ENCODE measurements at places on chromosomes 13 and 19.

DNA sequence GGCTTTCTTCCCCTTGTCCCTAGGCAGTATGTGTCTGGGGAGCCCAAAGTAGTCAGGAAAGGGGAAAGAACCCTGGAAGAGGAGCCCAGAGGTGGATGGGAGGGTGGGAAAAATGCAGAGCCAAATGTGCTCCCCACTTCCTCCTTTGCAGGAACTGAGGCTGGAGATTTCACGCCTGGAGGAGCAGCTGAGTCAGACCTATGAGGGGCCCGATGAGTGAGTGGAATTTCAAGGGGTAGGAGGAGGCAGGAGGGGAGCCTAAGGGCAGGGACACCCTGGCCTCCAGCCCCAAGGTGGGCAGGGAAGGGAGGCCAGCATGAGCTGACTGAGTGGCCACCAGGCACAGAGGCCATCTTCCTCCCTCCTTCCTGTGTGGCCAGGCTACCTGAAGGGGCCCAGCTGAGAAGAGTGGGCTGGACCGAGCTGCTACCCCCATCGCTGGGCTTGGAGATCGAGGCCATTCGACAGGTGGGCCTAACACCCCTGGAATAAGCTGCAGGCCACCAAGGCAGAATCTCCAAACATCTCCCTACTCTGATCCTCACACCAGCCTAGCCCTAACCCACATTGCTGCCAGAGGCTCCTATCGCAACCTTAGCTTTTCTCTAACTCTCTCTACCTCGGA, 14.3 kb downstream of the PTH2 start:
- no peak for DNase-seq

DNA sequence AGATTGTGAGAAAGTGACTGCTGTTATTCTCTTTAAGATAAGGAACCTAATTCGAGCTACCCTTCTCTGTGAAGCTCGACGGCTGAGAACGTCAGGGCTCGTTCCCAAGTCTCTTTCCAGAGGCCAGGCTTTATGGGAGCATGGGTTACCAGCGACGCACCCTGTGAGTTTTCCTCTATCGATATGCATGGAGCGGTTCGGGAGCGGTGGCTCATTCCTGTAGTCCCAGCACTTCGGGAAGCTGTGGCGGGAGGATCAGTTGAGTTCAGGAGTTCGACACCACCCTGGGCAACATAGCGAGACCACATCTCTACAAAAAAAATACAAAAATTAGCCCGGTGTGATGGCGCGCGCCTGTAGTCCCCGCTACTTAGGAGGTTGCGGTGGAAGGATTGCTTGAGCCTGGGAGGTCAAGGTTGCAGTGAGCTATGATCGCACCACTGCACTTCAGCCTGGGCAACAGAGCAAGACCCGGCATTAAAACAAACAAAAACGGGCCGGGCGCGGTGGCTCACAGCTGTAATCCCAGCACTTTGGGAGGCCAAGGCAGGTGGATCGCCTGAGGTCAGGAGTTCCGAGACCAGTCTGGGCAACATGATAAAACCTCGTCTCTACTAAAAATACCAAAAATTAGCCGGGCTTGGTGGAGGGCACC, 681 bp upstream of the ZNF606 start:
- no peak for DNase-seq

GRCh38 chr19:964761-965694, 19.1 kb upstream of the WDR18 start:
- no peak for DNase-seq

DNA sequence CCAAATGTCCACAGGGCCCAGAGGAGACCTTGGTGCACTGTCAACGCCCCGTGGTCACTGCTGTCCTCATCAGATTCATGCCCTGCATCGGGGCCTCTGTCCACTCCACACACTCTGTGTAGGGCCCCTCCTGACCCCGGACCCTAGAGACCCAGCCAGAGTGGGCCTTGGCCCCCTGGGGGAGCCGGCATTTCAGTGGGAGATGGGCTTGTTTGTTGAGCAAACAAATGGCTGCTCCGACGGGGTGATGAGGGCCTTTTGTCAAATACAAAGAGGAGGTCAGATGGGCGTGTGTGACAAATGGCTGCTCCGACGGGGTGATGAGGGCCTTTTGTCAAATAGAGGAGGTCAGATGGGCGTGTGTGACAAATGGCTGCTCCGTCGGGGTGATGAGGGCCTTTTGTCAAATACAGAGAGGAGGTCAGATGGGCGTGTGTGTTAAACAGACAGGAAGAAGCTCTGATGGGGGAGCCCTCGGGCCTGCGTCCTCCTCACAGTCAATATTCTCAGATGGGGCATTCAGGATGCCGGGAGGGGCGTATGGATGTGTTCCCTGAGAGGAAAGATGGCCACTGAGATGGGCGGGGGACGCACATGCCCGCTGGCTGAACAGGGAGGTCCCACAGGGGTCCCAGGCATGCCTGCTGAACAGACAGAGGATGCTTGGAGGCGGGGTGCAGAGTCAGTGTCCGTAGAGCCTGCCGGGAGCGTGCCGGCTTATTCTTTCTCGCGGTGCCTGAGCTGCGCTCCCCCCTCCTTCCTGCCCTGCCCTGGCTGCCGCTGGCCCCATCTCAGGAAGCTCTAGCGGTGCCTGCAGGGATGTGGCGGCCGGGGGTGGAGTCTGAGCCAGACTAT, 36.3 kb downstream of the SMIM24 start:
- DNase-seq: no peak

DNA sequence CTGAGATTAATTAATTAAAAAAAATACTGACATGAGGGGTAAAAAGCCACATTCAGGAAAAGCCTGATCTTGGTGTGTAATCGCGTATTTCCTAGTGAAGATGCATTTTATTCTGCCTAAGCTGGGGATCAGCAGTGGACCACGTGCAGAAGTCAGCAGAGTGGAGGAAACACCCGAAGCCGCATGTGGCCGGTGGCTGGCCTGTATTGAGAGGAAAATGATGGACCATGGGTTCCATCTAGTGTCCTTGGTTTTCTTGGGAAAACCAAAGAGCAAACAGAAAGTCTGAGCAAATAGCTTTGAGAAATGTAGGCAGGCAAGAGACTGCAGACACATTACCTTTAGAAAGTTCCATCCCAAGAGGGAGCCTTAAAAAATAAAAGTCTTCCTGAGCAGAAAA, 23.7 kb upstream of the SHISA2 start:
- DNase-seq: no peak

GRCh38 chr13:72716776-72717175, 10.7 kb downstream of the MZT1 start:
- DNase-seq: no peak

- DNase-seq: no peak
Measured at GRCh38 chr13:93235258-93236015, 8.8 kb downstream of the GPC6 start.

DNA sequence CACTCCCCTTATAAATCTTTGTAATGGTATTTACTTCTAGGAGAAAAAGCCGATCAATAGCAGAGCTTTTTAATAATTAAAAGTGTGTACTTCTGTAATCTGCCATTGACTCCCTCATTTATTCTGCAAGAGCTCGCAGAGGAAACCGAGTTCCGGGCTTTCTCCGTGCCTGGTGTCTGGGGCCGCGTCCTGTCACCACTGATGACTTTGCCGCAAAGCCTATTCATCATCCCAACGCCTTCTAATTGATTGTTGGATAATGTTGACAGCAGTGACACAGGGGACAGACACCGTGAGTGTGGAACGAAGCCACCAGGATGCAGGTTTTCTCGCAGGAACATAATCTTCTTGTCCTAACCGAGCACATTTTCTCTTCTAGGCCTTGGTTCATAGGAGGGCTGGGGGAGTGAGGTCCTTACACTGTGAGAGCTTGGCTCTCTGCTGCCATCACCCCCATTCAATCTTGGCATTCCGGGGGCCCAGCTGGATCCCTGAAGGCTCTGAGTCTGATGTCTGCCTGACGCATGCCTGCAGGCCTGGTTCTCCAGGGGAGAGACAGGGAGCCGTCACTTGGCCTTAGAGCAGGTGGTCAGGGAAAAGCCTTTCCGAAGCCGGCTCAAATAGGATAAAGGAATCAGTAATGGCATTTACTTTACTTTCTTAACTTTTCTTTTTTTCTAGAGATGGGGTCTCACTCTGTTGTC, 110.3 kb downstream of the KDM4B start:
- DNase-seq: no peak

DNA sequence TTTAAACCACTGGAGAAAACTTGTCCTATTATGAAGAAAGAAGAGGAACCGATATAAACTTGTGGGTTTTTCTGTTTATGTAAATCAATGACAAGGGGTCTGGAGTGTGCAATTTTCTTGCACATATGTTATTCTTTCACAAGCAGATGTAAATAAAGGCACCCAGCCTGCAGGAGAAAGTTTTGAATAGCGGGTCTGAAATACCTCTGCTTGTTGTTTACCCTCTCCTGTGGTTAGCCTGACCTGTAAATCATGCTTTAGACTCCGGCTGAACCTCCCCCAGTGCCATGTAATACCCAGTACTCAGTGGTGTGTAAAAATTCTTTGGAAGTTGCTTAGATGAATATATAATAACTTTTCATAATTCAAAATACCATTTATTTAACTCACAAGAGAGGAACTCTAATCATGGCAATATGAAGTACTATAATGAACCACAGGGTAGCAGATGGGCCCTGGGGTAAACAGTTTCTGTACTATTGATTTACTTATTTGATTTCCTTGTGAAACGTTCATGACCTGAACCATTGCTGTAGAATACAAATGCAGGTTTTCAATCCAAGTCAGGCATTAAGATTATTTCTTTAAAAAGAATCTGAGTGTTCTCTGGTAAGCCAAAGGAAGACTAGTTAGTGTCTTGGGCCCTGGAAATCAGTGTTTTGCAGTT, 245.1 kb downstream of the LMO7 start:
- DNase-seq: no peak

GRCh38 chr13:105471673-105472072, 1063.8 kb downstream of the EFNB2 start:
- no peak for DNase-seq

DNA sequence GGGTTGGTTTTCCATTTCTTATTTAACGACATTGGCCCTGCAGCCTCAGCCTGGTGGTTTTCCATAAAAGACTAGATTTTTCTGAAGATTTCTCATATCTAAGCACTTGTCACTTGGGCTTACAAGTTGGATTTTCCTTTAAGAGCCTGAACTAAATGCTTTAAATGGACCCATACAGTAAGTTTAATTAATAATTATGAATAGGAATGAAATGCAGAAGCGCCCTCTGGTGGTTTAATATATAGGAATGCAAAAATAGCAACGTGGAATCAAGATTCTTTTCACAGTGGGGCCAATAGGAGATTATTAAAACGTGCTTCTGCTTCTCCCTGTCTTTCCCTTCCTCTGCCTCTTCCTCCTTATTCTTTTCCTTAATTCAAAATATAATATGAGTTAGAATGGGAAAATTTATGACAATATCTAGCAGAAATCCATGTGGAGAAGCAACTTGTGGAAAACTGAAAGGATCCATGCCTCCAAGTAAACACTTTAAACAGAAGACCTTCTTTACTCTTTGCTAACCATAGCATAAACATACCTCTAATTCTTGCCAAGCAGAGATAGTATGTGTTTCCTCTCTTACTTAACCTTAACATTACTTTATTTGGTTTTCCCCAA, 324.0 kb downstream of the GPC5 start:
- DNase-seq: no peak

DNA sequence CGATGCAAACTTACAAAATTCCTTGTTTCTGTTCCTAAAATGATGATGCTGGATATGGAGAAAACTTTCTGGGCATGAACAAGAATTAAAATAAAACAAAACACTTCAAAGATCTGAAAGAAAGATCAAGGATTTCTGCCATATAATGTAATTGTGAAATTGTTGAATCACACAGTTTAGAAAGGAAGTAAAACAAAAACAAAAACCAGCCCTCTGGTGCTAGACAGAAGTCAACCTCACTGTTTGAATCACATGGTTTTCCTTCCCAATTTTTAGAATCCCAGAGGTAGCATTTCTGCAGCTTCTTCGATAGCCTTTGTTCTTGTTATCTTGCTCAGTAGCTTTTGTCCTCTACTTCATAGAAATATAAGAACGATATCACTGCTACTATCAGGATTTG, 118.2 kb upstream of the ARGLU1 start:
- no peak for DNase-seq

DNA sequence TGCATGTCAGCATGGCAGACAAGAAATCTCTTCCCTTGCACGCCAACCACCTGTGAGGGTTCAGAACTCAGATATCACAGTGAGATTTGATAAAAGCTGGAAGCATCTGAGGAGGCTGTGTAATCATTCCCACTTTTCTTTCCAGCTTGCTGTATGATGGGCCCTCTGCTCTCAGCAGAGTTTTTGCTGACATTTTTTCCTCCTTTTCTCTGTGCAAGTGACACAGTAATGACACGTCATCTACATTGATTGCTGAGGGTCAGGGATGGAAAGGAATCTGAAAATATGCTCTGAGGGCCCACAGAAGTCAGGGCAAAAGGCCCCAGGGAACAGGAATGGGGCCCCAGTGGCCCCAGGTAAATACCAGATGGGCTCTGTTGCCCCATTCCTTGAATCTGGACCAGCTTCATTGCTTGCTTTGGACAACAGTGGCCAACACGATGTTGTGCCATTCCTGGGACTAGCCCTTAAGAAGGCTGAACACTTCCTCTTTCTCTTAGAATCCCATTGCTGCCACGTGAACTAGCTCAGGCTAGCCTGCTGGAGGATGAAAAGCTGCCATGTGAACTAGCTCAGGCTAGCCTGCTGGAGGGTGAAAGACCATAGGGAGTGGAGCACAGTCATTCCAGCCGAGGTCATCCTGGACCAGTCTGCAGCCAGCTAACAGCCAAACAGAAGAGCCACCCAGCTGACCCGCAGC, 68.2 kb downstream of the CACNA1A start:
- DNase-seq: no peak

- no peak for DNase-seq
Measured at GRCh38 chr19:16379521-16380313, 55.1 kb downstream of the KLF2 start.

DNA sequence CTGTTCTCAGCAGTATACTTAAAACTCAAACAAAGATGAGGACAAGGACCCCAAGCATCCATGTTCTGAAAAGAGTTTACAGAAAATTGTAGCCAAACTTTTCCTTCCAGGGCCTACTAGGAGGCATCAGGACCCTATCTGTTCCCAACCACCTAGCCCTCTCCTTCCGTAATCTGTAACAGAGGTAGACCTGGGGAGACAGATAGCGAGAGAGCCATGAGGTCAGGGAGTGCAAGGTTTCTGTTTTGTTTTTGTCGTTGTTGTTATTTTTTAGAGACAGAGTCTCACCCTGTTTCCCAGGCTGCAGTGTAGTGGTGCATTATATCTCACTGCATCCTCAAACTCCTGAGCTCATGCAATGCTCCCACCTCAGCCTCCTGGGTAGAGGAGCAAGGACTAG, 83.9 kb upstream of the POSTN start:
- DNase-seq: no peak

GRCh38 chr13:51067706-51068105, 43.4 kb downstream of the C13orf42 start:
- no peak for DNase-seq

GRCh38 chr19:39517432-39517831, 2.5 kb downstream of the SELENOV start:
- DNase-seq: no peak

GRCh38 chr13:52009946-52010345, 1.3 kb downstream of the ATP7B start:
- no peak for DNase-seq

GRCh38 chr13:23751195-23751594, 138.0 kb downstream of the MIPEP start:
- no peak for DNase-seq
